Stimulated activated CD4-positive, alpha-beta T cell treated with anti-CD3 and anti-CD28 coated beads, Interleukin-1b, Interleukin-23, amount 100 ng/mL, for 4 hours (primary cell): ENCODE measurements at places on chromosomes 3 and 15.

DNA sequence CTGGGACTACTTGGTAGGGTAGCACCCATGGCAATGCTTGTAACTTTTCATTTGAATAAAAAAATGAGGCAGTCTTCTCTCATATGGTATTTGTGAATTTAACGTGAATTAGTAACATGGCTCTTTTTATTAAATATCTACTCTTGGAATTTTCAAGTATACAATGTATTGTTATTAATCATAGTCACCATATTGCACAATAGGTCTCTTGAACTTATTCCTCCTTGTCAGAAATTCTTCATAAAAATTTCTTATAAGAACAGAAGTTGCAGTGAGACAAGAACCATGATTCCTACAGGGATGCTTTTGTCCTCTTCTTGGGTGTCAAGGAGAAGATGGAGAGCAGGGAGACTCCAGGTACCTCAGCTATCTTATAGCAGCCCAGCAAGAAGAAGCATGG is 203.8 kb upstream of the FEZF2 start:
- DNase-seq: no peak

DNA sequence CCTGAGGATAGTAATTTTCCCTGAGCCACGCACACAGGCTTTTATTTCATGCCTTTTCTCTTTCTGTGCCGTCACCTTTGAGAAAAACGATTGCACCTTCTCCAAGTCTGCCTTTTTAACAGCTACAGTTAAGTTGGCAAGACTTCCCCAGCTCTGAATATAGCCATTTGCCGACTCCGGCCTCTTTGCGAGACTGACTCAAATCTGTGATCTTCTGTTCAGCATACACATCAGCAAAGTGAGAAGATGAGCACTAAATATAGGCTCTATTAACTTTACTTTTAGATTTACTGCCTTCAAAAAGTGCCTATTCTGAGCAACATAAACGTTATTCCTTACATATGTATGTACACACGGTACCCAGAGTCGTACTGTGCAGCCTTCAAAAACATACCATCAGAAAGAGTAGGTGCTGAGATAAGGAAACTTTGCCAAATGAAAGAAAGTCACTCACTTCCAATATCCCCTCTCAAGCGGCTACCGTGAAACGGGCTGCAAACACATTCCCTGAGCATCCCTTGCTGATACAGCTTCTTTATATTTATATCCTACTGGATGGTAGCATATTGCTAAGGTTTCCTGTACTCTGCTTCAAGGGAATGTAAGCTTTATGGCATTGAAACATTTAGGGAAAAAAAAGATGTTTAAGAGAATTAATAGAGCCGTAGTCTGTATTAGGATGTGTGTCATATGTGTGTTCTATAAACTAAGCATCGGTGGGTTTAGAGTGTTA is 283.3 kb upstream of the TPRG1 start:
- DNase-seq: no peak

DNA sequence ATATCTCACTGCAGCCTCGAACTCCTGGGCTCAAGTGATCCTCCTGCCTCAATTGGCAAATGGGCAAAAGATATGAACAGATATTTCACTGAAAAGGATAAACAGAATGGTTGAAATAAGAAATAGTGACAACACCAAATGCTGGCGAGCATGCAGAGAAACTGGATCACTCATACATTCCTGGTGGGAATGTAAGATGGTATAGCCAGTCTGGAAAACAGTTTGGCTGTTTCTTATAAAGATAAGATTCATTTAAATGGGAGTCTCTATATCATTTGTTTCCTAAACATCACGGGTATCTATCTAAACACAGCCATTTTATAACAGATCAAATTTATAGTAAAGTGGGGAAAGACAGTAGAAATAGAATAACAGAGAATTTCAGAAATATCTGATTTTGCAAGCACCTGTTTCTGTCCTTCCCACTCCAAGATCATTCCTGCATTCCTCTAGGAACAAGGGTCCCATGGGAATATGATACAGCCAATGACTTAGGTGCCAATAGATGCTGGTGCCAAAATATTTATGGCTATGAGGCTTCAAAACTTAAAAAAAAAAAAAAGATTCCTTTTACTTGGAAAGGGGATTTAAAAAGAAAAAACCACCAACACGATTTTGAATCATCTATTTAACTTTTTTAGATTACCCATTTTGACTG is 9.9 kb upstream of the TFDP2 start:
- no peak for DNase-seq

DNA sequence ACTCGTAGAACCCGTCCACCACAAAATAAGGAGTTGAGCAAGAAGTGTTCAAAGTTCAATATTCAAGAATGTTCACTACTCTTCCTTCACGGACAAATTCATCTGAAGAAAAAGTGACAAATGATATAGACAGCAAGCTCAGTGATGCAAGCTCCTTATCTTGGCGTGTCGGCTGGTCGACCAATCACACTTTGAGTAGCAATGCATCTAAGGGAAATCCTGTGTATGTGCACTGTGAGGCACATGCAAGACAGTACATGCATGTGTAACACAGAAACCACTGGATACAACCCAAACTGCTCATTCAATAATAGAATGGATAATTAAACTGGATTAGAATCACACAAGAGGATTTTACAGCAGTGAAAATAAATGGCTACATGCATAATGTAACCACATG is 64.4 kb upstream of the CSPG5 start:
- no peak for DNase-seq

DNA sequence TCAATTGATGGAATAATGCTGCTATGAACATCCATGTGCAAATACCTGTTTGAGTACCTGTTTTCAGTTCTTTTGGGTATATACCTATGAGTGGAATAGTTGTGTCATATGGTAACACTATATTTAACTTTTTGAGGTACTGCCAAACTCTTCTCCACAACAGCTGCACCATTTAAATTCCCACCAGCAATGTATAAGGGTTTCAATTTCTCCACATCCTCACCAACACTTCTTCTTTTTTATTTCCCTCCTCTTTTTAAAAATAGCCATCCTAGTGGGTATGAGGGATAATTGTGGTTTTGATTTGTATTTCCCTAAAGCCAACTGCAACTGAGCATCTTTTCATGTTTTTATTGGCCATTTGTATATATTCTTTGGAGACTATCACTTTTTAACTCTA is 31.3 kb upstream of the ARHGEF3 start:
- DNase-seq: no peak

GRCh38 chr3:16433701-16434151 is 79.8 kb downstream of the RFTN1 start:
- DNase-seq: no peak

GRCh38 chr3:107394502-107394901 is 17.3 kb downstream of the CCDC54 start:
- DNase-seq: no peak
